Stimulated activated CD4-positive, alpha-beta T cell treated with anti-CD3 and anti-CD28 coated beads, Interleukin-12 subunit alpha, Interleukin-12 subunit beta, amount 100 ng/mL, for 4 hours (primary cell): ENCODE measurements at places on chromosomes 6 and 20.
A peak's percentile ranks its signal among the peaks of the same experiment; 100 is the strongest.

DNA sequence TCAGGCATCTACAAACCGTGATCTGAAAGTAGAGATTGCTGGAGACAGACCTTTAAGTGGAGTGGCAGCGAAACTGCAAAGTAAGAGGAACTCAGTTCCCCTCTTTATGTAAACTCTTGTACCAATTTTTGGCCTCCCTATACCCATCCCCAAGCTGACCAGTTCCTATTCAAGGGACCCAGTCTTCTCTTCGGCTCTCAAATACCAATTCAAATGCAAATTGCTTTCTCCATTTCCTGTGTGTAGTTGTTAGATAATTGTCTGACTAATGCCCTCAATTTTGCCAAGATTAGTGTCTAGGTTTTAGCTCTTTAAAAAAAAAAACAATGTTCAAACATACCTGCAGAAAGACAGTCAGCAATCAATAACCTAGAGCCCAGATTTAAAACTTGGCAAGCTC is 150.9 kb downstream of the EYA4 start:
- DNase-seq = no peak

DNA sequence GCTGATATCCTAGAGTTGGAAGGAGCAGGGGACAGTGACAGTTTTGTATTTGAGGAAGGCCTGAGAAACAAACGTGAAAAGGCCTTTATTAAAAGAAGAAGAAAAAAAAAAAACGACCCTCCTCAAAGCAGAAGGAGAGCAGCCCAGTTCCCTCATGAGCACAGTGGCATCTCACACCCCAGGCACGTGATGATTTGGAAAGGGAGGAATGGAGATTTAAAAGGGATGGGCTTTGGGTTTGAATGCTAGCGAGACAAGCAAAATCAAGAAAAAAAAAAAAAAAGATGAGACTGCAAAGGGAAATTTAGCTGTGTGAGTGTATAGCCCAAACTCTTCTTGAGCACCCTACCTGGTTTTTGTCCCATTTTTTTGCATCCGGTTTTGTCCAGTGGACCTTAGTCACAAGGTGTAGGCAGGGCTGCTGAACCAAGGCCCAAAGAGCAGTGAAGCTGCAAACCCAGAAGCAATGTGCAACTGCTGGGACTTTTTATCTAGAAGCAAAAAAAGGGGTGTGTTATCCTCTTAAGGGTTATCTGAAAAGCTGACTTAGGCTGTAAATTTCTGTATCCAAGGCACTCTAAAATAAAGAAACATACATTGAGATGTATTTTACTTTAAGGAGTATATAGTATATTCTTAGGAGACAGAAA is 54.5 kb upstream of the RREB1 start:
- DNase-seq = no peak

GRCh38 chr6:38131527-38131965 is 312.0 kb downstream of the ZFAND3 start:
- no peak for DNase-seq

DNA sequence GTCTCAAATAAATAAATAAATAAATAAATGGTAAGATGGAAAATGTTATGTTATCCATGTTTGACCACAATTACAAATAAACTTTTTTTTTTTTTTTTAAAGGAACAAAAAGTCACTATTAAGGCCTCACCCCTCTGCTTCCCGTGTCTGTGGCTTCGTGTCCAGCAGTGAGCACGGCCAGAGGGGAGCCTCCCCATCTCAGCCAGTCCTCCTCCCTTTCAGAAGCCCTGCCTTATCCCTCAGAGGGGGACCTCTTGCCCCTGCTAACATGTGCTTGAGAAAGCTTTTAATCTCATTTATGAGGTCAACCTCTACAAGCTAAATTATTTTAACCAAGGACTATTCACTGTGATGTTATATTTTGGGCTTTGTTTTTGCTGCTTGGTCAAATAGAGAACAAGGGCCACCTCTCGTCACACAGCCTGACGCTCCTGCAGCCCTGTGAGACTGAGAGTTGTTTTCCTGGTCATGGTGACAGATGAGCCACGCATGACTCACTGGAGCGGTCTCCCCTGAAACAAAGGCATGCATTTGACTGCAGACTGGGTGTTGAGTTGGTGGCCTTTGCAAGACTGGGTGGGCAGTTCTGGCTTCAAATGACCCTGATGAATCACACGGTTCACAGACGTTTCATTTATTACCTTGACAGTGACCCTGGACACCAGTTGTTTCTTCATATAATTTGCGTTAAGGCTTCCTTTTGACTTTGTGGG is 131.8 kb downstream of the TIAM2 start:
- peak; percentile 15 for DNase-seq

GRCh38 chr6:52230685-52231084 is 13.6 kb downstream of the IL17F start:
- no peak for DNase-seq

- no peak for DNase-seq
These were observed 804.1 kb upstream of the CITED2 start for GRCh38 chr6:140178520-140178919.
